Trophoblast cell (in vitro differentiated cells and primary cell): ENCODE measurements at places on chromosomes 6 and 20.

DNA sequence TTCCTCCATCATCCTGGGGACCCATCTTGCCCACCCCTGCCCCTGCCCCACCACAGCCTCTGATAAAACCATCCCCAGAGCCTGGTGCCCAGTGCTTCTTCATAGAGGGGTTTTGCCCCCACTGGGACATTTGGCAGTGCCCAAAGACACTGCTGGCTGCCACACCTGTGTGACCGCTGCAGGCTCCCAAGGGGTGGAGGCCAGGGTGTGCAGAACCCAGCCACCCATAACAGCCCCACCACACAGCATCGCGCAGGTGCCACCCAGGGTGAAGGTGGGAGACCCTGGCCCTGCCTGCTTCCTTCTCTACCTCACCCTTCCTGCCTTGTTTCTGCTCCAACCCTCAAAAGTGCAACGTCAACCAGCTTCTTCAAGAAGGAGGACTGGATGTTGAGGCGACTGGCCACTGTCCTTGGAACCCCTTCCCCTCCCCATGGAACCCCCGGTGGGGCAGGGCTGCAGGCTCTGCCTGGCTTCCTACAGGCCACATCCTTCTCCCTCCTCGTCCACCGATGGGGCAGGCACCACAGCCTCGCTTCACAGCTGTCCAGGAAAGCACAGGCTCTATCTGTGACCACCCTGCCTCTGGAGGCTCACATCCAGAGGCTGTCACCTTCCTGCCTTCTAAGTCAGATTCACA, 79.2 kb upstream of the MPC1 start:
- DNase-seq = no peak
- H3K27me3 ChIP-seq = no peaks in the 10 kb centered on the region
- H3K27ac ChIP-seq = no peak overlapping the region

DNA sequence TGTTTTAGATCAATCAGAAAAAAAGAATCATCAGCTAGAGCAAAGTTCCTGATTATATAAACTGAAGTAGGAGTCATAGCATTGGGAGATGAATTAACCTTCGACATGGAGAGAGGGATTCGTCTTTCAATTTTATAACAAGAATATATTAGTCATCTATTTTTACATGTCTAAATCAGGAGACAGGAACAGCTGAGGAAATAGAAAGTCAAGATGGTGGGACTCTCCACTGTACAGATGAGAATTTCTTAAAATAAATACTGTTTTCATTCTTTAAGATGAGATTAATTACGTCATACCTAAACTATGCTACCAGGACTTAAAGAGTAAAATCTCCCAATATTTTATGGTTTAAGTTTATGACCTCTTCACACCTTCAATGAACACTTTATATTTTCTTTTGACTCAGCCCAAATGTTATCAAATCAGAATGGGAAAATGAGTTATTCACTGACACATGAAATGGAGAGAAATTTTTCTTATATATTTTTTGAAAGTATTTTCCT, 1137.7 kb downstream of the EPHA7 start:
- H3K27me3 ChIP-seq = no peaks in the 10 kb centered on the region
- no peak overlapping the region for H3K27ac ChIP-seq
- no peak overlapping the region for H3K4me3 ChIP-seq
- no peaks in the 10 kb centered on the region for H3K36me3 ChIP-seq

- H3K4me3 ChIP-seq = no peak overlapping the region
- no peak for DNase-seq
- no peaks in the 10 kb centered on the region for H3K27me3 ChIP-seq
- H3K36me3 ChIP-seq = no peaks in the 10 kb centered on the region
These were observed 95.9 kb upstream of the PTPRK start for GRCh38 chr6:128616342-128616741.

- H3K4me3 ChIP-seq = no peak overlapping the region
- no peaks in the 10 kb centered on the region for H3K27me3 ChIP-seq
- H3K4me1 ChIP-seq = no peaks in the 10 kb centered on the region
- no peak for DNase-seq
- no peak overlapping the region for H3K27ac ChIP-seq
These were observed 8.2 kb upstream of the CD93 start for GRCh38 chr20:23094213-23094896.

DNA sequence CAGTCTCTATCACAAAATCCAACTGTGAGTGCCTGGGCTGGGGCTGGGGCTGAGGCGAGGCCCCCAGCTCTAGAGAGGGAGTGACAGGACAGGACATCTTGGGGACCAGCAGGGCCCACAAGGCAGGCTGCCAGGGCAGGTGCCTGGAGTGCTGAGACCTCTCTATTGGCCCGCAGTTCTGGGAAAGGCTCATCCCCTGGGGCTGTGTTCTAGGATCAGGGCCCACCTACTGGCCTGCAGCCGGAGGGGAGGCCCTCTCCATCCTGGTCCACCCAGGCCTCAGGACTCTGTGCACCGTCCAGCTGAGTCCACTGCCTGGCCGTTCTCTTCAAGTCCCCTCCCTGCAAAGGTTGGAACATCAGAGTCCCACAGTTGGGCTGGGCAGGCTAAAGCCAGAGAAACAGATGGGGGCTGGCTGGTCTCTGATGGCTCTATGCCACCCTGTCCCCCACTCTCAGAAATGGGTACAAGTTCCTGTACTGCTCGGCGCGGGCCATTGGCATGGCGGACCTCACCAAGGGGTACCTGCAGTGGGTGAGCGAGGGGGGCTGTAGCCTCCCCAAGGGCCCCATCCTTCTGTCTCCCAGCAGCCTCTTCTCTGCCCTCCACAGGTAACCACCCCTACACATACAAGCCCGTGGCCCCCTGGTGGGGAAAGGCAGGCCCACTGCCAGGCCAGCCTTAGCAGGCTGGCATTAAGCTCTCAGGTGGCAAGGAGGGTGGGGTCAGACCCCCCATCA, 9.0 kb downstream of the EMILIN3 start:
- no peak overlapping the region for H3K4me3 ChIP-seq
- no peak for DNase-seq
- H3K27ac ChIP-seq = no peak overlapping the region

- no peak overlapping the region for H3K4me3 ChIP-seq
- no peaks in the 10 kb centered on the region for H3K36me3 ChIP-seq
- H3K27ac ChIP-seq = no peak overlapping the region
- H3K27me3 ChIP-seq = peaks cover 30% of the 10 kb centered on the region
- H3K4me1 ChIP-seq = no peaks in the 10 kb centered on the region
These were observed 4.2 kb downstream of the KCNK17 start for GRCh38 chr6:39309942-39310531.

DNA sequence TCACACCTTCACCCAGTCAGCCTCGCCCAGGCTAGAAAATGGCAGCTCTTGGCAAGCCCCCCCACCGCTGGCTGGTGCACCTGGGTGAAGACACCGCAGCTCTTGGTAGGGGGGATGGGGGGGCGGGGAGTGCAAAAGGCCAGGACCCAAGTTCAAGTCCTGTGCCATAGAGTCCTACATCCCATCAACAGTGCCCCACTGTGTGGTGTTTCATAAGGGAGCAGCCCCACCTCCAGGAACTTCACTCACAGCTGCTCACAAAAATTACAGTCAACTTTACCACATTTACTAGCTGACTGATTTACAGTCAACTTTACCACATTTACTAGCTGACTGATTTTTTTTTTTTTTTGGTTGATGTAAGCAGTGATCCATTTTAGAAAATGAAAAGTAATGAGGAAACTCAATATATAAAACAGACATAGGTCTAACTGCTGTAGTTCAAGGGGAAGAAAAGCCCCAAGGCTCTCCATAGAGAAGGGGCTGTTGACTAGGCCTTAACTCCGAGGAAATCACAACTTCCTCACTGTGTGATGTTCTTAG, 208.9 kb upstream of the SNX9 start:
- no peak overlapping the region for H3K27ac ChIP-seq
- no peaks in the 10 kb centered on the region for H3K36me3 ChIP-seq
- H3K27me3 ChIP-seq = no peaks in the 10 kb centered on the region
- DNase-seq = no peak
- H3K4me1 ChIP-seq = no peaks in the 10 kb centered on the region
- no peak overlapping the region for H3K4me3 ChIP-seq

GRCh38 chr6:97460394-97461080, 177.5 kb upstream of the MMS22L start:
- no peak overlapping the region for H3K27ac ChIP-seq
- no peak for DNase-seq
- no peaks in the 10 kb centered on the region for H3K36me3 ChIP-seq
- H3K4me1 ChIP-seq = no peaks in the 10 kb centered on the region
- H3K4me3 ChIP-seq = no peak overlapping the region

DNA sequence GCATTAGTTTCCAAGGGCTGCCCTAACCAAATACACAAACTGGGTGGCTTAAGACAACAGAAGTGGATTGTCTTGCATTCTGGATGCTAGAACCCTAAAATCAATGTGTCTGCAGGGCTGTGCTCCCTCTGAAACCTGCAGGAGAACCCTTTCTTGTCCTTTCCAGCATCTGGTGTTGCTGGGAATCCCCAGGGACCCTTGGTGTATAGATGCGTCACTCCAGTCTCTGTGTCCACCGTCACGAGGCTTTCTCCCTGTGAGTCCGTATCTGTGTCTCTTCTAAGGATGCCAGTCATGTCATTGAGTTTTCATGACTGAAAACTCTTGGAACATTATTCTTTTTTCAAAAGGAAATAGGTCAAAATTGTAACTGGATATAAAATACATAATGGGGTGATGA, 142.9 kb downstream of the RNASET2 start:
- no peak overlapping the region for H3K4me3 ChIP-seq
- no peaks in the 10 kb centered on the region for H3K36me3 ChIP-seq
- H3K4me1 ChIP-seq = no peaks in the 10 kb centered on the region
- no peak for DNase-seq
- H3K27me3 ChIP-seq = no peaks in the 10 kb centered on the region
